ENCODE measurements at places on chromosomes 5 and 9. TPM values are rescaled to one million over a fixed set of nuclear protein-coding genes. Genes with fewer than 3 reads are reported as not detected.

Gene GRM6
- not detected for total RNA-seq

Gene IL3
- not detected for total RNA-seq

Gene NPR3
- total RNA-seq = 16.9 TPM

Gene PCDHGC3
- 6.6 TPM for total RNA-seq

Gene CCDC127
- total RNA-seq = 5.8 TPM

Gene FCN2
- not detected for total RNA-seq

Gene SLC6A7
- total RNA-seq = 0.02 TPM

Gene BICD2
- 30.8 TPM for total RNA-seq

Gene SPATA31D4
- total RNA-seq = not detected

Gene OR1J2
- not detected for total RNA-seq

Gene SIL1
- total RNA-seq = 22.3 TPM

Gene CTNNA1
- 189 TPM for total RNA-seq

Gene SLC26A2
- total RNA-seq = 74.0 TPM

Gene HK3
- total RNA-seq = 0.03 TPM

Gene PCDHA1
- total RNA-seq = 0.08 TPM

Gene SLC6A18
- not detected for total RNA-seq

Gene TXNDC8
- not detected for total RNA-seq

Gene CCL21
- not detected for total RNA-seq

Gene FOXD4L6
- total RNA-seq = not detected

Gene BOD1
- total RNA-seq = 73.1 TPM

Gene ISOC1
- 16.1 TPM for total RNA-seq

Gene TLE4
- total RNA-seq = 12.0 TPM

Gene SPINK6
- 0.27 TPM for total RNA-seq

Gene TSSK1B
- not detected for total RNA-seq

Gene UNC13B
- 12.8 TPM for total RNA-seq

Gene FBP2
- total RNA-seq = not detected

Gene SLC45A2
- total RNA-seq = not detected

Gene NEUROG1
- not detected for total RNA-seq

Gene ELAVL2
- total RNA-seq = 0.04 TPM

Gene PFN3
- total RNA-seq = not detected

Gene RNF183
- not detected for total RNA-seq

Gene MYMK
- total RNA-seq = not detected

Measured in A549 treated with dexamethasone at 1 μM for 4 hours (cell line).